ENCODE measurements at places on chromosomes 5 and 9.

- no peak for DNase-seq
Measured at GRCh38 chr9:38386319-38386895, 6.1 kb upstream of the ALDH1B1 start.

DNA sequence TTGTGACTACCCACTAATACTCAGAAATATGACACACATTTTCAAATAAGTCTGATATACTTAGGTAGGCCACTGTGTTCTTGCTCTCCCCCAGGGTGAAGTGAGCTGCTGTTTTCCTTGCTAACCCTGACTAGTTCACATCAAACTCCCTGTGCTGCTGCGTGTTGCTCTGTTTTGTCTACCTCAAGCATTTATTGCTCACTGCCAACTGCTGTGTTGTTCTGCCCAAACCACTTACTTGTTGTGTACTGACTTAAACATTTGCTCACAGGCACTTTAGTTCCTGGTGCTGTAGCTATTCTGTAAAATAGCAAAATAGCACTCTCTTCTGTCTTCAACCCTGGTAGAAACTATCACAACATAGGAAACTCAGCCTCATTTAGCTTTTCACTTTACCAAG is 255.7 kb downstream of the HCN1 start:
- no peak for DNase-seq

GRCh38 chr5:89706731-89707130 is 702.8 kb downstream of the CETN3 start:
- no peak for DNase-seq

GRCh38 chr9:126673689-126674364 is 60.1 kb downstream of the LMX1B start:
- no peak for DNase-seq

GRCh38 chr5:134458234-134459009 is 46.7 kb upstream of the CDKN2AIPNL start:
- DNase-seq = no peak

- DNase-seq = no peak
Measured at GRCh38 chr5:119795768-119796167, 166.4 kb downstream of the FAM170A start.

Measured in stimulated activated CD8-positive, alpha-beta memory T cell treated with anti-CD3 and anti-CD28 coated beads, Interleukin-7, amount 100 ng/mL, for 1 hour (primary cell).